HuH-7 (cell line): ENCODE measurements at places on chromosomes 12 and 14.

GRCh38 chr12:122276242-122276641 is 9.9 kb upstream of the VPS33A start:
- no peak for DNase-seq

- DNase-seq: no peak
Measured at GRCh38 chr14:95290871-95291431, 28.8 kb downstream of the CLMN start.

GRCh38 chr12:109109746-109110350 is 6.5 kb upstream of the ACACB start:
- no peak for DNase-seq

DNA sequence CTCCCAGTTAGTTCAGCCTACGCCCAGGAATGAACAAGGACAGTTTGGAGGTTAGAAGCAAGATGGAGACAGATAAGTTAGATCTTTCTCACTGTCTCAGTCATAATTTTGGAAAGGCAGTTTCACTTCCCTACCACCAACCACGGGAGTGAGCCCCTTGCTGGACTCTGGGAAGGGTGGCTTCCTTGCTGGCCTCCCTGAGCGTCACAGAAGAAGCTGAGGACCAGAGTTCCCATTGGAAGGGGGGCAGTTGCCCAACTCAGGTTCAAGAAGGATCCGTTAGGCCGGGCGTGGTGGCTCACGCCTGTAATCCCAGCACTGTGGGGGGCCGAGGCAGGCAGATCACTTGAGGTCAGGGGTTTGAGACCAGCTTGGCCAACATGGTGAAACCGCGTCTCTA is 106.2 kb upstream of the MAX start:
- no peak for DNase-seq

GRCh38 chr12:89379148-89379838 is 27.0 kb upstream of the DUSP6 start:
- no peak for DNase-seq
